ENCODE measurements at places on chromosomes 4 and X.

GRCh38 chr4:26031704-26032103 lies 117.7 kb downstream of the SMIM20 start:
- no peak for DNase-seq

GRCh38 chr4:163598489-163598888 lies 104.0 kb downstream of the TMA16 start:
- no peak for DNase-seq

- no peak for DNase-seq
These were observed 3.3 kb upstream of the TKTL2 start for GRCh38 chr4:163476761-163477438.

GRCh38 chr4:55125087-55125721 lies at the start of gene KDR:
Gene KDR (minus strand): TSS chr4:55125595. CDS start chr4:55125293, 302 bp downstream.
- peak; percentile 46 for DNase-seq

DNA sequence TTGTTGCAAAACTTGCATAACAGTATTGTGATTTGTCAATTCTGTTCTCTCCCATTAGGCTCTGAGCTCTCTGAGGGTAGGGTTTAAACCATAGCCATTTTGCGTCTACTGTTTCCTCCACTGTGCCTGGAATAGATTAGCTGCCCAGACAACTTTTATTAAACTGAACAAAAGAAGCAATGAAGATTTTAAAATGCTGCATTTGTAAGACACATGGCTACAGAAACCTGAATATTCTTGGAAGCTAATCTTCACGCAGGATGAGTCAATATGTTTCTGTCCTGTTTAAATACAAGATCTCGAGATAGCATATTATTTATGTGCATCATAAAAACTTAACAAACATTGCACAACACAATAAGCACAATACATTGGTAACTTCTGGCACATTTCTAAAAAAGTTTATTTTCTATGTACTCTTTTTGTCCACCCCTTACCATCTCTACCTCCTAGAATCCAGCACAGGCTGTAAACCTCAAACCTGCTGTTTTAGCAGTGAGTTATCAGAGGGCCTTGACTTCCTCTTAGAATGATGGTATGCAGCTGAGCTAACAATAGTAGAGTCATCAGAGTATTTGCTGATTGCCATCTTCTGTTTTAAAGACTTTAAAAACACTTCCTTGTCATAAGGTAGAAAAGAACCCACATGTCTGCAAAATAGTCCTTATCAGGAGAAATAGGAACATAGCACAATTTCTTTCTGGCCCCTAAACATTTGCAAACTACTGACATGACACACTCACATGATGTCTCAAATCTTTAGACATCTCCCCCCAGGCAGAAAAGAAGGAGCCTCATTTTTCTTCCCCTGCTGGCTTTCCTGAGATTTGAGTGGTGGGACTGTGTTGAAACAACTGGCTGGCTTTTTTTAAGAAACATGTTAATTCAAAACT lies 10.6 kb upstream of the CCNG2 start:
- peak; percentile 57 for DNase-seq

DNA sequence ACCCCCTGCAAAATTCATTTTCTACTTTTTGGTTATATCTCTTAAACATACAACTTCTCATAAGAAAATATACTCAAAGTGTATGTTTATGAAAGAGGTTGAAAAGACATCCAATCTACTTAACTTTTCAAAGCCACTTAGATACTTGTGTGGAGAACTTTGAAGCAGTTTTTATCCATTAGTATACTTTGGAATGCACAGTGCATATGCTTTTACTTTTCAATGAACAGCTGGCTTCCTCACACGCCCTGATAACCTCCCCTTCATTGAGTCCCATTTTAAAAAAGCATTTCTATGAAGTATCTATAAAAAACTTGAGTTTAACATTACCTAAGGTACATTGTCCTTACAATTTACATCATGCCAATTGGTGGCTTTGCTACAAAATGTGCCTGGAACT lies 73.8 kb downstream of the VEGFC start:
- no peak for DNase-seq

DNA sequence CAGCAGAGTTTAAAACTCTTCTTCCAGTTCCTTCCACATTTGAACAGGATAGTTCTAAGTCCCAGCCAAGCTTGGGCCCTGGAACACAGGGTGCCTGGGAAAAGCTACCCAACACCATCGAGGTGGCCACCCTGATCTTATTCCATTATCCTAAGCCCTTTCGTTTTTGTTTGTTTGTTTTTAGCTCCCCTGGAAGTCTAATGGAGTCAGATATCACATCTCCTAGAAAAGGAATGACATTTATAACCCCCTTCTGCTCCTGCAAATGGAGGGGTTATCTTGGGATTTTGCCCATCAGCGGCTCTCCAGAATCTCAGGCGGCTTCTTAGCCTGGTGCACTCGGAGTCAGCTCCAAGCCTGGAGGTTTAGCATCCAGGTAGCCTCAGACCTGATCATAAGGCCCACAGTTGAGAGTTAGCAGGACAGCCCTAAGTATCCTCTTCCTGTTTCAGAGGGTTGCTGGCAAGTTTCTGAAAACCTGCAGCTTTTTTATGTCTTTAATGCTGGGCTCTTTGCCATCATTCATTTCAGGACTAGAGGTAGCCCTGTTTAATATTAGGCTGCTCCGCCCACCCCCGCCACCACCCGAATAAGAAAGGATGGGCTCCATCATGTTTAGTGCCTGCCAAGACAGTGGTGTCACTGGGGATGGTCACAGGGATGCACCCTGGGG lies 230.0 kb upstream of the LNX1 start:
- DNase-seq = no peak

DNA sequence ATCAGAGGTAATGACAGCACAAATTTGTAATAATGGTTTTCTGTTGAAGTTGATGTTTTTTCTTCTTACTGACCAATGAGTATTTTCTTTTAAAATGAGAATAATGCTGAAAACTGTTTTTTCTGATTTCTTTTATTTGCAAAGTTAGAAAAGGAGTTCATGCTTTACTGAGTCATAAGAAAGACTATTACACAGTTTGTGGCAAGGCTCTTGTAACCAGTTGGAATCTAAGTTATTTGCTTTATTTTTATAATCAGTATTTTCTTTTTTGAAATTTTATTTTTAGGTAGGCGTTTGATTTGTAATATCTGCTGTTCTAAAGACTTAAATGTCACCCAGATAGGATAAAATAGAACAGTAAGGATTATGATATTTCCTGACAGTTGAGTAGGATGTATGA lies 25.5 kb downstream of the ANAPC4 start:
- DNase-seq = no peak

DNA sequence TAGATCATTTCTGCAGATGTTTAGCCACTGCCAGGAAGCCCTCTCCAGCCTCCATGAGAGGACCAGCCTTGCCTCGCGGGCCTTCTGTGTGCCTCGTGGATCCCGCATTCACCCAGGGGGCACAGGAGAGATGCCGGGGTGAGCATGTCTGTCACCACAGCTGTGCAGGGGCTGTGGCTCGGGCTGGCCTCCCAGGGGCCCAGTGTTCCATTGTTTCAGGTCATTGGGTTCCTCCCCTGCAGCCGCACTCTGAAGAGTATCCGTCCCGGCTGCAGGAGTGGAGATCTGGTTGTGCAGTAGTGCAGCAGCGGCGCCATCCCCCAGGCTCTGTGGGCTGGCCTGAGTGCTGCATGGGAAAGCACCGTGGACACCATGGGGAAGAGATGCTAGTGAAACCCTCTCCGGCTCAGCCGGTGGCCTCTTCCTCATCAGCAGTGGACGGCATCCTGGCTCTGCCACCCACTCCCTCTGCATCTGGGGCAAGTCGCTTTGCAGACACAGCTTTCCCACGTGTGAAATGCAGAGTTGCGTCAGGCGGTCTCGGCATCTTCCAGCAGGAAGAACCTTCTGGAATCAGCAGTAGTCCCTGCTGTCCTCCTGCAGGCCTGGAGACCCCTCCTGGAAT lies 29.1 kb downstream of the TBC1D14 start:
- no peak for DNase-seq

- no peak for DNase-seq
These were observed 92.0 kb downstream of the SNCA start for GRCh38 chr4:89744914-89745313.

DNA sequence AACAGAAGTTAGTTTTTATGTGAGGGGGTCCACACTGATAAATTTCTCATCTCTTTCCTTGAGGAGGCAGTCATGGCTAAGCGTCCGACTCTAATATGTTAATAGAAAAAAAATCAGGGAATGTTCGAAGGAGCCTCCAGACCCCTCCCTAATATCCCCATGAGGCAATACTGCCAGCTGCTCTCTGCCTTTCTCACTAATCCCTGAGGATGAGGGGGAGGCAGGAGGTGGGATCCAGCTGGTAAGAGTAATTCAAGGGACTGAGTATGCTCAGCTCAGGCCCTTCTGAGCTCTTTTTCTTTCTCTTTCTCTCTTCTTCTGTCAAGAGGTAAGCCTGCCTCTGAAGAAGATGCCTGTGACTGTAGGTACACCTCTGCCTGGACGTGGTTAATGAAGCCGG lies 51.7 kb downstream of the PIR start:
- no peak for DNase-seq

- DNase-seq = peak; percentile 55
These were observed 89.7 kb downstream of the TMEM131L start for GRCh38 chr4:153555730-153556434.

GRCh38 chr4:80897537-80898303 lies 132.8 kb upstream of the BMP3 start:
- DNase-seq = no peak
